Esophagus squamous epithelium (tissue), 5 donors: ENCODE measurements at places on chromosomes 13 and 19.

- no peak for DNase-seq
Measured at GRCh38 chr13:63551731-63552130, 2136.1 kb upstream of the PCDH20 start.

DNA sequence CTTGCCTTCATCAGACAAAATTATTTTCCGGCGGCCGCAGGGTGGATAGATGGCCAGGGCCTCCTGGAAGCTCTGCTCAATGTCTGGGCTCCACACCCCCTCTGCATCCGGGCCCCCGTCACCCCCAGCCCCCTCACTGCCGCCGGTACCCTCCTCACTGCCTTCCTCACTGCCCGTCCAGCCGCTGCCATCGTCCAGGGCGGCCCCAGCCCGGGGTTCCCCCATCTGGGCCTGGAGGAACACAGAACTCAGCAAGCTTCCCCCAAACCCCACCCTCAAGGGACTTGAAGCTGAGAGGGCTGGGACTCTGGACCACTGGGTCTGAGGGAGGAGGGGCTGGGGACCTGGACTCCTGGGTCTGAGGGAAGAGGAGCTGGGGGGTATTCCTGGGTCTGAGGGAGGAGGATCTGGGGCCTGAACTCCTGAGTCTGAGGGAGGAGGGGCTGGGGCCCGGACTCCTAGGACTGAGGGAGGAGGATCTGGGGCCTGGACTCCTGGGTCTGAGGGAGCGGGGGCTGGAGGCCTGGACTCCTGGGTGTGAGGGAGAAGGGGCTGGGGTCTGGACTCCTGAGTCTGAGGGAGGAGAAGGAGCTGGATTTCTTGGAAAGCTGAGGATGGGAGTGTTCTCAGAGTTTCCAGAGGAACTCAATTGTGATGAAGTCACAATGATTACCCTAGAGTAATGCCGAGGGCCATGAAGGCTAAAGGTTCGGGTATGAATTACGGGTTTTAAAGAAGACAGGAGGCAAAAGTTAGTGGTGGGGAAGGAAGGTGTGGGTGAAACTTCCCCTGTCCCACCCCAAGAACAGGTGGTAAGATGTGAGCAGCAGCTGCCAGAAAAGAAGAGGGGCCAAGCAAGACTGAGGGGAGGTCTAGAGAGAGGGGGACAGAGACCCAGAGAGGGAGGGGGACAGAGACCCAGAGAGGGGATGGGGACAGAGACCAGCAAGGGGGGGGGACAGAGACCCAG is 2.1 kb downstream of the TEAD2 start:
- DNase-seq = no peak

GRCh38 chr19:2027361-2027760 is 11.8 kb upstream of the BTBD2 start:
- DNase-seq = no peak

- no peak for DNase-seq
Measured at GRCh38 chr13:112783978-112784371, 94.1 kb downstream of the ATP11A start.

DNA sequence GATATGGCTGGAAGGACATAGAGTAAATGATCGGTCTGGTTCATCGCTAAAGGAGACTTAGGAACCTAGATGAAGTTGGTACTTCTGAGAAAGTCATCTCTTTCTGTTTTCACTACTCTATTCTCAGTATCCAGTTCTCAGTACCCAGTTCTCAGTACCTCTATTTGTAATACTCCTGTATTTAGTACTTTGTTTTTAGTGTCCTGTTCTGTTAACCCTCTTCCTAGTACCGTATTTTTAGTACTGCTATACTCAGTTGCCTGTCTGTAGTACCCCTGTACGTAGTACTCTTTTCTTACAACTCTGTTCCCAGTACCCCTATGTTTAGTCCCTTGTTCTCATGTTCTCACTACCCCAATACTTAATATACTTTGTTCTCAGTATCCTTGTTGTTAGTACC is 1.2 kb downstream of the RFXAP start:
- no peak for DNase-seq

DNA sequence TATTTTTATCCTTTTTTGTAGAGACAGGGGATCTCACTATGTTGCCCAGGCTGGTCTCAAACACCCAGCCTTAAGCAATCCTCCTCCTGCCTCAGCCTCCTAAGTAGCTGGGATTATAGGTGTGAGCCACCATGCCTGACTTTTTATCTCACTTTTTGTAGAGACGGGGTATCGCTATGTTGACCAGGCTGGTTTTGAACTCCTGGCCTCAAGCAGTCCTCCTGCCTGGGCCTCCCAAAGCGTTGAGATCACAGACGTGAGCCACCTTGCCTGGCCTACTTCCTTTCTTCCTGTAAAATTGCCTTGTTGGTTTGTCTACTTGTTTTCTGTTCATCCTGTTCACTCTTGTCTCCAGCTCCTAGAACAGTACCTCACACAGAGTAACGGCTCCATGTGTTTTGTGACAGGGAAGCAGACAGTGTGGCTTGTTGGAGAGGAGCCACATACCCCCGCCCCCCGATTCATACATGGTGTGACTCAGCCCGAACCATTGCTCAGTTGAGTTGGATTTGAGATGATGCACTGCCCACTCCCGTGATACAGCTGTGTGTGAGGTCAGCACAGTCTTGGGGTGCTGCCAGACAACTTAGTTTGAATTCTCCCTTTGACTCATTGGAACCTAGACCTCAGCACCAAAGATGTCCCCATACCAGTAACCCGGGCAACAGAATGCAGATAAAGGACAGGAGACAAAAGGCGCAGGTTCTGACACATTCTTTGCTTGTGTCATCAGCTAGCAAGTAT is 34.2 kb downstream of the GPR42 start:
- DNase-seq = no peak

DNA sequence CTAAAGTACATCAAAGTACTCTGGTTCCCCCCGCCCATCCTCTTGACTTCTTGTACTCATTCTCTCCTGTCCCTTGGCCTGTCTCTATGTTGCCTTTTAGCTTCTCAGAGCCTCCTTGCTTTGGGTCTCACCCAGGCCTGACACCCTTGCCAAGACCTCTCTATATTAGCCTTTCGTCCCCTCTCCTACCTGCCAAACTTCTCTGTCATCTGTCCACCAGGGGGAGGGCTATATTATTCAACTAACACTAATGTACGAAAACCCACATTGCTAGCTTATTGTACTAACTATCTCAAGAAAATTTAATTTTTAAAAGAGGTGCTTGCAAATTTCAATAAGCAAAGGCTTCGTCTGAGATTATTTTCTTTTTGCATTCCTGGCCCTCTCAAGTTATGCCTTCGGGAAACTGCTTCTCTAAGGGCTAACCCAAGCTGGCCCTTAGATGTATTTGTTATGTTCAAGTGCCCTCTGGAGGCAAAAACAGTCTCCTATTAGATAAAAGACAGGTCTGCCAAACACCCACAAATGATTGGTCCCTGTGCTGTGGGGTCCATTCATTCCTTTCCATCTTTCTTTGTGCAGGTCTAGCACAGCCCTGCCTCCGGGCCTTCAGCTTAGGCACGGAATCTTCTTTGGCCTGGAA is 6.3 kb upstream of the MRPS31 start:
- DNase-seq = no peak

- no peak for DNase-seq
Measured at GRCh38 chr13:76971215-76971614, 20.7 kb upstream of the CLN5 start.

DNA sequence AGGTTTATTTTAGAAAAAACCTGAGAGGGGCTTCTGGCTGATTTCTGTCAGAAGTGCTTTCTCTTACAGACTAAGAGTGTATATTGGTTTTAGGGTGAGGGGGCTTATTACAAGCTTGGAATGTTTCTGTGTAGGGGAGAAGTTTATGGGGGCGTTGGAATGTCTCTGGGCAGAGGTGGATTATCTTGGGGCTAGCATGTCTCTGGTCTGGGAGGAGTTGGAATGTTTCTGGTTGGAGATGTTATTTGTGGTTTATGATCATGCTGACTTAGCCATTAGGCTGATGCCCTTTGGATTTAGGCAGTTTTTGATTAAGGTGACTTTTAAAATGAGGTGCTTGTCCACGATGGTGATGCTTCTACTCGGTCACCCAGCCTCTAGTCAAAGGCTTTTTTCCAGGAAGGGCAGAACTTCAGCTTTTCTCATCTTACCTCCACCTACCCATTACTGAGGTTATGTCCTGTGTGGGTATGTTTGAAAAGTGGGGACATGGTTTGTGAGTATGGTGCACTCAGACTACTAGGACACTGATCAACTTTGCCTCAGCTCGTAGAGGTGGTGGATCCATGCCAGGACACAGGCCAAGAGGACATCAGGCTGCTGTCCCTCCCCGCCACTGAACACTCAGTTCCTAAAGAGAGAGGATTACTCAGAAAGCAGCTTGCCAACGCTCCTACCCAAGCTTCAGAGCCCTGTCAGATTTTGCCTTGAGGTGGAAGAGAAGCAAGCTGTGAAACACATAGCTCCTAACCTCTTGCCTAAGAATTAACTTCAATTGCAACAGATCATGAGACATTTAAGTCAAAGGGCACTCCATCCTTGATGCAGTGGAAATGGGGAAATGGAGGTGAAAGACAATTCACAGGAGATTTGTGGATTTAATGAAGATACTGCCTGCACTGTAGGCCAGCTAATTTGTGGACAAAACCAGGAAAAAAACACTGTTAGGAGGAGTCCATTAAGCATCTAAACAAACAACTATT is 63.6 kb downstream of the ZNF44 start:
- no peak for DNase-seq

GRCh38 chr13:40223585-40223984 is 442.9 kb downstream of the FOXO1 start:
- no peak for DNase-seq

DNA sequence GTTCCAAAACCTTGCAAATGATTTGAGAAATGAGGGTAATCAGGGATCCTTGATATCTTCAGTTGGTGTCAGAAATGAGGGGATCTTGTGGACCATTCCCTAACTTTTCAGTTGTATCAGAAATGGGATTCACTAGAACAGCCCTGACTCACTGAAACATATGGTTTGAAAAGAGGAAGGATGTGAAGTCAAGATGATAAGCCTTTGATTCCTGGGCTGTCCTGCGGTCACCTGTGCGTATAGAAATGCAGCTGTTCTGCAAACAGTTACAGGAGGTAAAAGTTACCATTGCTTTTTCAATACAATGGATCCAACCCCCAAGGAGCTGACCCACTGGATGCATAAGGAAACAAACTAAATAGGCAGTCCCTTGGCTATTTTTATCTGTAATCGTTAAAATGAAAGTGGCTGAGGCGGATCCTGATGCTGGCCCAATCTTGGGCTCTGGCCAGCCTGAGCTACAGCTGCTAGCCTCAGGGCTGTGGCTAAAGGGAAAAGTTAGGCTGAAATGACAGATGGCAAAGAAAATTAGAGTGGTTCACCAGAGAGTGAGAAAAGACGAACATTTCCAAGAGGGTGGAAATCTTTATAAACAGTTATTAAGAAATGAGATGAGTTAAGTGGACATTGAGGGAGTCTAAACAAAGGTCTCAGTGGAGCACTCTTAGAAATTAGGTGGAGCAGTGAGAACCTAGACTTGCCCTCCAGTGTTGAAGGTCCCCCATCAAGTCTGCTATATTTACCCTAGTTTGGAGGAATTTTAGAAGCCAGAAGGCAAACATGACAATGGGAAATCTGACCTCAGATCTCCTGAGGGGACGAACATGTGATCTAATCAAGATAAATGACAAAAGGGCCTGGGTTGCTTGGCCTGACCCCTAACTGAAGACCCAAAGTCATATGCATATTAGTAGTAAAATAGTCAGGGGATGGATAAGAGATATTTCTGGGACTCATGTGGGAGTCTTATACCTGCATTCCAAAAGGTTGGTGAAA is 7.6 kb downstream of the SIGLECL1 start:
- no peak for DNase-seq

GRCh38 chr13:100491164-100491842 is 97.3 kb downstream of the GGACT start:
- no peak for DNase-seq

GRCh38 chr19:11152318-11153062 is 3.1 kb downstream of the SPC24 start:
- DNase-seq = no peak

DNA sequence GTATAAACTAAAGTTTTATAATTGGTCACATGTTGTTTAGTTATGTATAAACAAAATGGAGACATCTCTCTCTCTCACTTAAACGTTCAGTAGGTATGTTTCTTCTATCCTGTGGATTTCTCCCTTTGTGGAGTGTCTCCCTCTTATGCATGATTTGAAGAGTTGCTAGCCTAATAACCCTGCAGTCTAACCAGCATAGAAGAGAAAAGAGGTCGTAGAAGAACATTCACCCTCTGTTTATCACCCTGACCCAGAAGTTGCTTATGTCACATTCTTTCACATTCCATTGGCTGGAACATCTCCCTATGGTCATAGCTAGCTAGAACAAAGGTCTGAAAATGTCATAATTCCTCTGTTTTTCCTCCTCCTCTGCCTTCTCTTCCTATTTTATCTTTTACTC is 176.8 kb upstream of the PCDH20 start:
- DNase-seq = no peak

- DNase-seq = no peak
Measured at GRCh38 chr19:41883463-41883820, 458 bp downstream of the ARHGEF1 start.

DNA sequence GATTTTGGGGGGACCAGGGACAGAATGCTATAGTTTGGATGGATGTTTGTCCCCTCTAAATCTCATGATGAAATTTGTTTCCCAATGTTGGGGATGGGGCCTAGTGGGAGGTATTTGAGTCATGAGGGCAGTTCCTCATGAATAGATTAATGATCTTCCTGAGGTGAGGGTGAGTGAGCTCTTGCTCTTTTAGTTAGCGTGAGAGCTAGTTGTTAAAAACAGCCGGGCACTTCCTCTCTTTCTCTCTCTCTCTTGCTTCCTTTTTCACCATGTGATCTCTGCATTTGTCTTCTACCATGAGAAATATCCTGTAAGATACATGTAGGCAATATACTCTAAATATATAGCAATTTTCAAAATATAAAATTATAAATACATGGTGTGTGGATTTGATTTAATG is 290.8 kb upstream of the PCDH9 start:
- DNase-seq = no peak

DNA sequence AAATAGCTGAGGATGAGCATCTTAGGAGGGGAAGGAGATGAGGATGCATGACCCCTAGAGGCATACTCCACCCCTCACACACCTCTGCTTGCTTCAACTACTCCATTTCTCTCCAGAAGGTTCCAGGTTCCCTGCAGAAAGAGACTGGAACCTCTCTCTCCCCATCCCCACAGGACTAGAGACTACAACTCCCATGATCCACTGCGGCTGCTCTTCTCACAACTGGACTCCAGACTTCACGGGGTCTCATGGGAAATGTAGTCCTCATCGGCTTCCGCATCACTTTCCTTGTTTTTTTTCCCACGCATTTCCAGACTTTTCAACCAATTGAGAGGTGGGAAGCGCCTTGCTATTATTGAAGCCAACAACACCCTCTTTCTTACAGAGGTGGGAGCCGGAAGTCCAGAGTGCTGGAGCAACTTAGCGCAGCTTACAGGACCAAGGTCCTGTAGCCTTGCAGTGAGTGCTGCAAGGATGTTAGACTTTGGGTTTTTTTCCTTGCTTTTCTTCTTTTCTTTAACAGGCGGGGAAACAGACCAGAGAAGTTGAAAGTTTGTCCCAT is 13.9 kb upstream of the CACNG6 start:
- DNase-seq = no peak

- DNase-seq = no peak
Measured at GRCh38 chr13:74485757-74486156, 351.6 kb upstream of the KLF12 start.

- DNase-seq = no peak
Measured at GRCh38 chr13:42786715-42787114, 5.3 kb downstream of the FAM216B start.
